Stimulated activated CD4-positive, alpha-beta T cell treated with anti-CD3 and anti-CD28 coated beads, Interleukin-4, amount 100 ng/mL, for 24 hours (primary cell): ENCODE measurements at places on chromosomes 2 and 18.

- no peak for DNase-seq
Measured at GRCh38 chr2:88116669-88117432, 11.0 kb downstream of the FABP1 start.

DNA sequence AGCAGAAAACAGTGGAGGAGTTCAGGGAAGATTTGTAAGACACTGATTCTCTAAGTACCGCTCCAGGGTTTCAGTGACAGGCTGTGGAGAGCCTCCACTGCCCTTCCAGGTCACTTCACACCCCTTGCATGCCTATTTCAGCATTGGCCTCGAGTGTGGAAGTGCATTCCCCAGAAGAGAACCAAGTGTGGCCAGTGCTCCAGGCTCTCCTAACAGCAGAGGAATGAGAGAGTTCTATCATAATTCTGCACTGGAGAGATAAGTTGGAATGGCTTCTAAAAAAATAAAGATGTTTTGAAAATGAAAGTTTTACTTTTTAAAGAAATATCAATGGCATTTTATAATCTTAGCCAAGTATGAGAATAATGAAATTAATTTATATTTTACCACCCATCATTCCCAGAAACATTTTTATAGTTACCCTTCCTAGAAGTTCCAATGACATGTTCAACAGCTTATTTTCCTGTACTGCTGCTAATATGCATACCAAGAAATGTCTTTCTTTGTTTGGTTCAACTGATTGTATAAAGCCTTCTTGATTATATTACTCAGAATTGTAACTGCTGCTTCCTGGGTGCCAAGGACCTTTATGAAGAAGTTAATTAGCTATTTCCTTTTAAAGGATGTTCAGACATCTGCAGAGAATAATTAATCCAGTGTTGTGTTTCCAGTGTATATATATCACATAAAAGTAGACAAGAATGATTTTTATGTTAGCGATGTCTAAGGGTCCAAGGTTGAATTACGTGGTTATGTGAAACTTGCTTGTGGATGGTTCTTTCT, 61.0 kb upstream of the SERPINE2 start:
- DNase-seq = no peak

GRCh38 chr2:182717416-182717815, 1.4 kb downstream of the DNAJC10 start:
- no peak for DNase-seq

DNA sequence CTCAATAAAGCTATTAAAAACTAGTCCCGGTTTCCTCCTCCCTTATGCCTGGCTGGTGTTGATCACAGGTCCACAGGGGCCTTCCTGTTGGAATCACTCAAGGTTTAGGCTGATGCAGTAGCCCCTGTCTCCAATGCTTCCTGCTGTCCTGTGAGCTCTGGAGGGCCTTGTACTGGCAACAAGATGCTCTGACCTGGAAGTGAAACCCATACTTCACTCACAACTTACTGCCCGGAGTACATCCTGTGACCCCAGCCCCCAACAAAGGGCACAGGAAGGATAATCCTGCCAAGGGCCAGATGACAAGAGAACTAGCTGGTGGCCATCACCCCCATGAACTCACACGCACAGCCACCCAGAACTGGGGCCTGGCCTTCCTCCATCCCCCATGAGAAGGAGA, 50.3 kb downstream of the ZBTB7C start:
- DNase-seq = no peak

DNA sequence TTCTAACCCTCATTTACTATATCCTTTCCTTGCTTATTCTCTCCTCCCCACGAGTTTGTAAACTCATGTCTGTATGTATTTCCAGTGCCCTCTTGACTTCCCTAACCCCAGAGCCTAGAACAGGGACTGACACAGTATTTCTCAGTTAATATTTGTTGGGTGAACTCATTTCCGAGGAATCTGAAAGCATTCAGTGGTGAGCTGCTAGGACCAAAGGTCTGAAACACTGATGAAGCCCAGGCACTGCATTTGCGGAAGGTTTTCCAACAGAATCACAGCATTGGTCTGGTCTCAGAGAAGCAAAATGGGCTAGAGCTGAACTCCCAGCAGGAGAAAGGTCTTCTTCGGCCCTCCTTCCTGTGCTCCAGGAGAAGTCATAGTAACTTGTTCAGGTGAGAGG, 56.8 kb downstream of the SOX11 start:
- no peak for DNase-seq

DNA sequence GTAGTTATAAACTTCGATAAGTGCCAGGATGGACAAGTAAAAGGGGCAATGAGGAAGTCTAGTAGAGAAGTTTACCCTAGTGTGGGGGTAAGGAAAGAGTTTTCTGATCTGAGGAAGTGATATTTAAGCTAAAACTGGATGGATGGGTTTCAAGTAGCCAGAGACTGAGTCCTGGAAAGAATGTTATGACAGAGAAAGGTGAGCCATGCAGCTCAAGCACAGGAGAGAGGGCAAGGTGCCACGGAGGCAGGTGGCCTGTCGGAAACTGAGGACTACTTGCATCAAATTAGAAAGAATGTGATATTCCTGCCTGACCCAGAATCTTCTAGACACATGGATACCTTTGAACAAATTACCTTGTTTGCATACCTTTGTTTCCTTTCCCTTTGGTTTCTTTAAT, 26.5 kb downstream of the NMUR1 start:
- no peak for DNase-seq

- no peak for DNase-seq
Measured at GRCh38 chr2:234980451-234981187, 28.8 kb downstream of the SH3BP4 start.

GRCh38 chr2:96142217-96143113, 2.8 kb downstream of the DUSP2 start:
- peak; percentile 78 for DNase-seq

DNA sequence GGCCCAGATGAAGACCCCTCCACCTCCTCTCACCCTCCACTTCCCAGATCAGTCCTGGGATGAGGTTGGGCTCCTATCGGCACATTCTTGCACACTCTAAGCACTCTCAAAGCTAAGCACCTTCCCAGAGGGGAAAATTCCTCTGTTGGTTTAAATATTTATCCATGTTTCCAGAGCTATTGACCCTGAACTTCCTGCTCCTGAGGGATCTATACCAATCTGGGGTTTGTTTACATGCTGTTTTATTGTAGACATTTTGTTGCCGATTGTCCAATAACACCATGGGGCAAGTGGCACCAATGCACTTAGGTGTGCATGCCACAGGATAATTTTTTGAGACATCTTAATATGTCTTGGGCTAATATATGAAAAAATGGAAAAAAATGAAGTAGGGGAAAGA, 476.2 kb downstream of the SLC4A3 start:
- DNase-seq = no peak

DNA sequence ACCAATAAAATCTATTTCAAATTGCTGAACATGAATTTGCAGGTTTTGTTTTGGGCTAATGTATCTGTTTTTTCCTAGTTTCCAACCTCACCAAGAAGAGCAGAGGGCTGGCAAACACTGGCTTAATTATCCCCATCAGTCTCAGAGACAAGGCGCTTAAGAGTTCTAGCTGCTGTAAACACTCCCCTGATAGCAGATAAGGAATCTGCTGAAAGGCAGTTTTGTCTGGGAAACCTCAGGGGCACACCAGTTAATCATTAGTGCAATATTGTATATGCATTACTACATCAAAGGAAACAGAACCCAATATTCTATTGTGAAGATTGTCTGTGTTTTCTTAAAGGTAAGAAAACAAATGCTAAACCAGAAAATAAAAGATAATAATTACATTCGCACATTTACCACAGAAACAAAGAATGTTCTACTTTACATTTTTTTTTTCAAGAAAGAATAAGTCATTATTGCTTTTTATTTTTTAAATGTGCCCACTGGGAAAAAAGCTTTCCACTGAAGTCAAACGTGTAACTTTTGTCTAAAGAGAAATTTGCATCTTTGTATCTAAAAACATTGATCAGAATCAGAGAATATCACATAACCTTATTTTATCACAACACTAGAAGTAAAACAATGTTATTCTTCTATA, 179.1 kb downstream of the ERBB4 start:
- DNase-seq = no peak

- no peak for DNase-seq
Measured at GRCh38 chr18:55523001-55523400, 65.0 kb downstream of the TCF4 start.

DNA sequence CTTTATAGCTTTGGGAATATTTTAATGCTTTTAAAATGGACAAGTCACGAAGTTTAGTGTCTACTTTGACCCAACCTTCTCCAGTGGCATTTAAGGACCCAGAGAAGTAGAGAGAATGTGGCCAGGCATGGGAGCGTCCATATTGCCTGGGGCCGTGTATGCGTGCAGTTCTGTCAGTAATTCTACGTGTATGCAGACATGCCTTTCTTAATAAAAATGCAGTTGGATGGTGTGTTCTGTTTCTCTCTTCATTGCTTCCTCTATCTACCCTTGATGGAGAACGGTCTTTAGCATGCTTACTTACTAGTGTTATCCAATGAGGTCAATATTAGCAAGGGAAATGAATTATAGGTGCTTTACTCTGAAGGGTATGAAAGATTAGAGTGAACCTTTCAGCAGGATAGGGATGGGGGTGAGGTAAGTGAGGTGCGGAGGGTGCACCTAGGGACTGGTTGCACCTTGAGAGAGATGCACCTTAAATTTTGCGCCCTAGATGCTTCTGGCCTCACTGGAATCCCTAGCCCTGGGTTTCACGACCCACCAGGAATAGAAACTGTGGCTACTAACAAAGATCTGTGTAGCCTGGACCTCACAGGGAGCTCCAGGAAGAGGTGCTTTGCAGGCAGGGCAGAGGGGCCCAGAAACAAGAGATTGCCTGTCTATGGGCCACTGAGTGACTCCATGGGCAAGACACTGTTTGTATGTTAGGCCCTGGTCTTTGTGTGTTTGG, 194.3 kb downstream of the MYCN start:
- no peak for DNase-seq

DNA sequence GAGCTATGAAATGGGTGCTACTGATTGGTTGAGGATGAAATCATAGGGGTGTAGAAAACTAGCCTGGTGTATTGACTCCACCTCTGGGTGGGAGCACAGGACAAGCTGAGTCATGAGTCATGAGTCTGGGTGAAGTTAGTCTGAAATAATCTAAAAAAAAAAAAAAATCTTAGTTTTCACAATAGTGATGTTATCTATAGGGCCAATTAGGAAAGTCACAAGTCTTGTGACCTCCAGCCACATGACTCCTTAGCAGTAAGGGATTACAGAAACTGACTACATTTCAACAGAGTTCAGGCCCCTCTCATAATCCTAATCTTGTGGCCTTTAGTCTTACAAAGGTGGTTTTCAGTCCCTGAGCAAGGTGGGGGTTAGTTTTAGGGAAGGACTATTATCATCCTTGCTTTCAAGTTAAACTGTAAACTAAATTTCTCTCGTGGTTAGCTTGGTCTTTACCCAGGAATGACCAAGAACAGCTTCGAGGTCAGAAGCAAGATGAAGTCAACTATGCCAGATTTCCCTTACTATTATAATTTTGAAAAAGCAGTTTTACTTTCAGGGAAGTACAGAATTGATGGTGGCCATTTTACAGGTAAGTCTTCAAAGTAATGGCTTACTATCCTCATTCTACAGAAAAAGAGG, 338.0 kb upstream of the GYPC start:
- DNase-seq = no peak

DNA sequence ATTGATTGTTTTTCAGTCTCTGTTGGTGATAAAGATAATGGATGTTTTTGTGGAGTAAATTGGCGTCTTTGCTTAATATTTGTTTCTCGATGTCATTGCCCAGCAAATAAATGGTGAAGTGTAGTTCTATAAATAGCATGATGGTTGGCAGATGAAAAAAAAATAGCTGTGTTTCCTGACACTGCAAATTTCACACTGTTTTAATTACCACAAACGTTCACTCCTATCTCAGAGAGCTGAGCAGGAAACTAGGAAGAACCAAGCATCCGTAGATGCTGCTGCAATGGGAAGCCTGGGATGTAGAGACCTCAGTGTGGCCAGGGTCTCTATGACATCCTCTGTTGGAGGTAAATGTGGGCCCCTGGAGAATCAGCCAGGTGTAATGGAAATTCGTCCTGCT, 183.2 kb downstream of the CYRIA start:
- DNase-seq = no peak

DNA sequence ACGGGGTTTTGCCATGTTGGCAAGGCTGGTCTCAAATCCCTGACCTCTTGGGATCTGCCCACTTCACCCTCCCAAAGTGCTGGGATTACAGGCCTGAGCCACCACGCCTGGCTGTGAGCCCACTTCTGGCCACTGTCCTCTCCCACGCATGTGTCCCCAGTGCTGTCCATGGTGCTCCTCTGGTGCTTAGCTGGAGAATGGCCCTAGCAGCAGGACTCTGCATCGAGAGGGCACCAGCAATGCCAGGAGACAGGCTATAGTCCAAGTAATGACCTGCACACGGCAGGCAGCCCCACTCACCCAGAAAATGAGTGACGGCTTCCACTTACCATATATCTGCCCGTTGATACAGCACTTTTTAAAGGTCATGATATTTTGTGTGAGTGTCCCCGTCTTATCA, 66.3 kb upstream of the NARS1 start:
- no peak for DNase-seq

DNA sequence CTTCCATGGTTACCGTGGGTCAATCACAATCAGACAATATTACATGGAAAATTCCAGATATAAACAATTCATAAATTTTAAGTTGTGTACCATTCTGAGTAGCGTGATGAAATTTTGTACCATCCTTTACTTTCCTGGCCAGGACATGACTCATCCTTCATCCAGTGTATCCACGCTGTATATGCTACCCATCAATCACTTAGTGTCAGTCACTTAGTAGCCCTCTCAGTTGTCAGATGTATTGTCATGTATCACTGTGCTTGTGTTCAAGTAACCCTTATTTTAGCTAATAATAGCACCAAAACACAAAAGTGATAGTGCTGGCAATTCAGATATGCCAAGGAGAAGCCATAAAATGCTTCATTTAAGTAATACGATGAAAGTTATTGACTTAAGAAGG, 282.6 kb downstream of the CPS1 start:
- no peak for DNase-seq
